ENCODE measurements at places on chromosomes 2 and 18. TPM values are rescaled to one million over a fixed set of nuclear protein-coding genes. Genes with fewer than 3 reads are reported as not detected.

ANO7 gene
- total RNA-seq: 2.1 TPM

GULP1 gene
- total RNA-seq: 30.6 TPM

DNA sequence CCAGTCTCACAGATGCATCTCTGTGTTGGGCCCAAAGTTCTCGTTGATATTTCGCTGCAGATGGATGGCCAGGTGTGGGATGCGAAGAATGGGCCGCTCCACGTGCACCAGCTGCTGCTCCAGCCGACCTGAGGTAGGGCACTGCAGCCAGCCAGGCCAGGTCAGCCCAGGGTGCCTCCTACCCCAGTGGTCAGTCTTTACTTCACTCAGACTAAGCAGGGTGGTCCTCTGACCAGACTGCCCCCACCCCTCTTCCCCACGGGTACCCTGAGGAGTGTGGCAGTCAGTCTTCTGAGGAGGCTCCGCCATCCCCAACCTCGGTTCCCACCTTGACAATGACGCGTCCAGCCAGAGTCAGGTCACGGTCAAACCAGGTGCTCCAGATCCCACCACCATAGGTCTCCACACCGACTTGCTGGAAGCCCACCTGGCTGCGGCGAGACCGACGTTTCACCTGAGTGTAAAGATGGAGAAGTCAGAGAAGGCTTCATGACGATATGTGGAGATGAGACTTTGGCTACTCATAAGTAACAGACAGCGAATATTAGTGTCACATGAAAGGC, 1.7 kb downstream of the DNPEP start:
- peak overlapping the region; percentile 90 for H3K4me3 ChIP-seq
- peaks cover 51% of the 10 kb centered on the region for H3K36me3 ChIP-seq
- H3K27ac ChIP-seq: no peak overlapping the region
- peak; percentile 53 for DNase-seq

DNA sequence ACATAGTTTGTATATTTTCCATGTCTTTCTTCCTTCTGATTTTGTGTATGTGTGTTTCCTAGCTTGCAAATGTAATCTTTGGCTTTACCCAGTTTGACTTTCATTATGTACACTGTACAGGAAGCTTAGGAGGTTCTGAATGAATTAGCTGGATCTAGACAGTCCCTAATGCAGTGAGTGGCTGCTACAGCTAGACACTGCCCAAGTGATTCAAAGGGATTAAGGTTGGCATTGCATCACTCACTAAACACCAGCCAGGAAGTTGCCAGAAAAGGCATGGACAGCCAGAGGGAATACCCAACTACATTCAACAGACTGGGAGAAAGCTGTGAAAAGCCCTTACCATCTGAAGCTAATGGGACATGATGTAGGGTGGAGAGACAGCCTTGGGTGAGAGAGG, 316.0 kb upstream of the MEX3C start:
- no peak overlapping the region for H3K27ac ChIP-seq
- H3K4me1 ChIP-seq: no peaks in the 10 kb centered on the region
- DNase-seq: no peak
- H3K4me3 ChIP-seq: no peak overlapping the region

- no peaks in the 10 kb centered on the region for H3K4me1 ChIP-seq
- DNase-seq: no peak
- no peaks in the 10 kb centered on the region for H3K36me3 ChIP-seq
- H3K27ac ChIP-seq: no peak overlapping the region
- H3K4me3 ChIP-seq: no peak overlapping the region
Measured at GRCh38 chr2:137677466-137677865, 286.8 kb upstream of the HNMT start.

Data from upper lobe of right lung (tissue), 1 donor.